Upper lobe of right lung (tissue), 1 donor: ENCODE measurements at places on chromosomes 3 and 15.
A peak's percentile ranks its signal among the peaks of the same experiment; 100 is the strongest.

DNA sequence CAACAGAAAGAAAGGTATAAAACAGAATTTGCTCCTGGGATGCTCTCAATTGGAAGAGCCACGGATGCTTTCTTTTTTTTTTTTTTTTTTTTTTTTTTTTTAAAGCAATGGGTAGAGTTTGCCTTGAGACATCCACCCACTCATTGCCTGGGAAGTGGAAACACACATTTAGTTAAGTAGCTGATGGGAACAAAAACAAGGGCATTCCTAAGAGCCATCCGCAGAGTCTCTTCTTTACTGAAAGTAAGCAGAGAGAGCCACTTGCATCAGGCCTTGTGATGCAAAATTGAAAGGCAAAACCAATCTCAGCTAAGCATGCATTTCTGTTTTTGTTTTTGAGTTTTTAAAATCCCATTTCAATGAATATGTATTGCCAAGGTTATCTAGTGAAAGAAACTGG is 787.9 kb upstream of the LMCD1 start:
- no peak overlapping the region for H3K4me3 ChIP-seq

DNA sequence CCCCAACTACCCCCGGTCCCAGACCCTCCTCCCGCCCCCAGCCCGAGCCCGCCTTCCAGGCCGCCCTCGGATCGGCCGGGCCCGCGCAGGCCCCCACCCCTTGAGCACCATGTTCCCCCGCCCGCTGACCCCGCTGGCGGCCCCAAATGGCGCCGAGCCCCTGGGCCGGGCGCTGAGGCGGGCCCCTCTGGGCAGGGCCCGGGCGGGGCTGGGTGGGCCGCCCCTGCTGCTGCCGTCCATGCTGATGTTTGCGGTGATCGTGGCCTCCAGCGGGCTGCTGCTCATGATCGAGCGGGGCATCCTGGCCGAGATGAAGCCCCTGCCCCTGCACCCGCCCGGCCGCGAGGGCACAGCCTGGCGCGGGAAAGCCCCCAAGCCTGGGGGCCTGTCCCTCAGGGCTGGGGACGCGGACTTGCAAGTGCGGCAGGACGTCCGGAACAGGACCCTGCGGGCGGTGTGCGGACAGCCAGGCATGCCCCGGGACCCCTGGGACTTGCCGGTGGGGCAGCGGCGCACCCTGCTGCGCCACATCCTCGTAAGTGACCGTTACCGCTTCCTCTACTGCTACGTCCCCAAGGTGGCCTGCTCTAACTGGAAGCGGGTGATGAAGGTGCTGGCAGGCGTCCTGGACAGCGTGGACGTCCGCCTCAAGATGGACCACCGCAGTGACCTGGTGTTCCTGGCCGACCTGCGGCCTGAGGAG is 472 bp downstream of the CHST14 start:
- peaks cover 10% of the 10 kb centered on the region for H3K4me1 ChIP-seq
- H3K4me3 ChIP-seq = peak overlapping the region; percentile 86
- DNase-seq = peak; percentile 70
- H3K27me3 ChIP-seq = no peaks in the 10 kb centered on the region
- H3K36me3 ChIP-seq = peaks cover 3% of the 10 kb centered on the region

DNA sequence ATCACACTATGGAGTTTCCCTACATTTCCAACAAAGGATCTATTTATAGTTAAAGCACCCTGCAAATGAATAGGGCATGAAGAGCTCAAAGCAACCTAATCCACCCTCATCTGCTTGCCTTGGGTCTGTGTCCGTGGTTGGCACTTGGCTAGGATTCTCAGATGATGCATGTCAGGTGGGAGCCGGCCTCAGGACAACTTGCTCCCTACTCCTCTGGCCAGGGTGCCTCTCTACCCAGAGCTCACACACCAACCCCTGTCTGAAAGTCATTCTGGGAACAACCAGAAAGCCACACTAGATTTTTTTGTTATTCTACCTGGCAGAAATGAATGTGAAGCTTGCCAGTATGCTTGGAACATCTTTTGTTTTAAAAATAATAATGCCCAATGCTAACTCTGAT is 13.2 kb downstream of the ARHGEF3 start:
- no peak for DNase-seq
- no peaks in the 10 kb centered on the region for H3K27me3 ChIP-seq
- H3K27ac ChIP-seq = peak overlapping the region; percentile 68
- H3K36me3 ChIP-seq = no peaks in the 10 kb centered on the region
- H3K4me3 ChIP-seq = no peak overlapping the region
- peaks cover 90% of the 10 kb centered on the region for H3K4me1 ChIP-seq

- no peak overlapping the region for H3K27ac ChIP-seq
- no peak for DNase-seq
- H3K4me3 ChIP-seq = no peak overlapping the region
- no peaks in the 10 kb centered on the region for H3K36me3 ChIP-seq
- no peaks in the 10 kb centered on the region for H3K4me1 ChIP-seq
- no peaks in the 10 kb centered on the region for H3K27me3 ChIP-seq
Measured at GRCh38 chr15:57540736-57541135, 51.0 kb upstream of the MYZAP start.

- no peak for DNase-seq
- H3K4me3 ChIP-seq = no peak overlapping the region
- H3K27ac ChIP-seq = no peak overlapping the region
- H3K36me3 ChIP-seq = peaks cover 30% of the 10 kb centered on the region
- H3K27me3 ChIP-seq = no peaks in the 10 kb centered on the region
Measured at GRCh38 chr15:29773816-29774215, 48.5 kb downstream of the TJP1 start.

- no peak overlapping the region for H3K4me3 ChIP-seq
- no peak overlapping the region for H3K27ac ChIP-seq
- H3K4me1 ChIP-seq = peaks cover 34% of the 10 kb centered on the region
- H3K27me3 ChIP-seq = no peaks in the 10 kb centered on the region
Measured at GRCh38 chr3:48013288-48013980, 2.8 kb downstream of the MAP4 start.

DNA sequence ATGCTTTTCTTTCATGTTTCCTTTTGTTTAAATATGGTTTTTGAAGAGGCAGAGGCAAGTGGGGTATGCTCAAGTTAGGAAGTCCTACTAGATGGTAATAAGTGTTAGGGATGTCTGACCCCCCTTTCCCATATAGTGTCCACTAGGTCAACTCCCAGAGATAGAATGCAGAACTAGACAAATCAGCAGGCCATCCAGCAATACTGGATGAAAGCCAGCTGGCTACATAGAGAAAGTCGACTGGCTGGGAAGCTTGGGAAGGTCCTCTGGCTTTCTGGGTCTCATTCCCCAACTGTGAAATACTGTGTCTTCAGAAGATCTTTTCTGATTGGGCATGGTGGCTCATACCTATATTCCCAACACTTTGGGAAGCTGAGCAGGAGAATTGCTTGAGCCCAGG is 113.8 kb downstream of the SNRK start:
- H3K27me3 ChIP-seq = no peaks in the 10 kb centered on the region
- H3K4me3 ChIP-seq = no peak overlapping the region
- H3K27ac ChIP-seq = no peak overlapping the region

GRCh38 chr3:65448120-65448519 is 590.6 kb downstream of the MAGI1 start:
- no peak overlapping the region for H3K27ac ChIP-seq
- DNase-seq = no peak
- no peaks in the 10 kb centered on the region for H3K4me1 ChIP-seq
- no peaks in the 10 kb centered on the region for H3K27me3 ChIP-seq

DNA sequence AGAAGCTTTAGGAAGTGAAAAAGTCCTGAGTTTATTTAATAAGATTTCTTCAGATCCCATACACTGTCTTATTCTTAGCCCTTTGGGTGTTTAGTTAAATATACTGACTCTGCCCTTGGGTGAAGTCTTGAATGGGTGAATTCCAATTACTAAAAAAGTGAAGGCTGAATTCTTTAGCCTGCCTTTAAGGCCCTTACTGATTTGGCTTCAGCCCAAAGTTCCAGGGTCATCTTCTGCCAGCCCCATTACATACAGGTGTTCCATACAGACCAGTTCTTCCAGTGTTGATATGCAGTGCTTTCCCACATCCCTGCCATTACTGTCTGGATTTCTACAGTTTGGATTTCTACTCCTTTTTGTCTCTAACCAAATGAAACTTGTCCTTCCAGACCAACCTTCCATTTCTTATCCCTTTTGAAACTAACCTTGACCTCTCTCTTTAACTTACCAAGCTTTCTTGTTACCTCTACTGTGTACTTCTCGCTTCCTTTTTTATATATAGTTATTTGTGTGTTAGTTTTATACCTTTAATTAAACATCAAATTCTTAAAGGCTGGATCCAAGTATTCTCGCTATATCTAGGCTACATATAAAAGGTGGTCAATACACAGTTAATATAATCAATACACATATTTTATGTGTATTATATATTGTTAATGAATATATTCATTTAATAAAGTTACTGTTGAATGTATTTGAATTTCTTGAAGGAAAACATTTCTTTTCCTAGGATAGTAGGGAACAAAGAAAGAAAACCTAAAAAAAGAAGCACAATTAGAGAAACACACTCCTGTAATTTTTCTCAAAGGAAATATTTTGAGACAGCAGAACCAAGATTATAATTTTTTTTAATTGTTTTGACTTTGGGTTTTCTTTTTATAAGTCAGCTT is 15.0 kb downstream of the MBNL1 start:
- peaks cover 69% of the 10 kb centered on the region for H3K4me1 ChIP-seq
- no peak overlapping the region for H3K27ac ChIP-seq
- DNase-seq = no peak
- no peaks in the 10 kb centered on the region for H3K36me3 ChIP-seq
- H3K27me3 ChIP-seq = no peaks in the 10 kb centered on the region
- no peak overlapping the region for H3K4me3 ChIP-seq

GRCh38 chr3:126527006-126527405 is 3.1 kb downstream of the CHST13 start:
- H3K4me3 ChIP-seq = no peak overlapping the region
- H3K27ac ChIP-seq = no peak overlapping the region

DNA sequence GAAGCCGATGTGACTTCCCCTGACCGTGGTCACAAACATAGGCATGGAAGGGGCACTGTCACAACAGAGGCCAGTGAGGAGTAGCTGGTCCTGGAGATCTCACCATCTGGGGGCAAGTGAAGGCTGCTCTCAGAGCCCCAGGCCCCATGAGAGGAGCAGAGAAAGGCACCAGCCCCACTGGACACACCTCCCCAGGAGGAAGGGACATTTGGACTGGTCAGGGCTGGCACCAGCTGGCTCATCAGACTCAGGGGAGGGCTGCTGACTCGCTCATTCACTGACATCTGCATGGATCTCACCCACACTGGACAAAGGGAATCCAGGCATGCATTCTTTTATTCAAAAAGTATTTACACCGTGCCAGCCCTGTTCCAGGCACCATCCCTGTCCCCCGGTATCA is 26.8 kb downstream of the ESYT3 start:
- no peaks in the 10 kb centered on the region for H3K36me3 ChIP-seq
- no peaks in the 10 kb centered on the region for H3K27me3 ChIP-seq
- no peak overlapping the region for H3K27ac ChIP-seq
- peak; percentile 57 for DNase-seq
- no peak overlapping the region for H3K4me3 ChIP-seq
- no peaks in the 10 kb centered on the region for H3K4me1 ChIP-seq

- DNase-seq = no peak
- no peak overlapping the region for H3K4me3 ChIP-seq
- no peak overlapping the region for H3K27ac ChIP-seq
- H3K4me1 ChIP-seq = no peaks in the 10 kb centered on the region
- no peaks in the 10 kb centered on the region for H3K36me3 ChIP-seq
Measured at GRCh38 chr15:101578443-101578894, 73.7 kb downstream of the TM2D3 start.

DNA sequence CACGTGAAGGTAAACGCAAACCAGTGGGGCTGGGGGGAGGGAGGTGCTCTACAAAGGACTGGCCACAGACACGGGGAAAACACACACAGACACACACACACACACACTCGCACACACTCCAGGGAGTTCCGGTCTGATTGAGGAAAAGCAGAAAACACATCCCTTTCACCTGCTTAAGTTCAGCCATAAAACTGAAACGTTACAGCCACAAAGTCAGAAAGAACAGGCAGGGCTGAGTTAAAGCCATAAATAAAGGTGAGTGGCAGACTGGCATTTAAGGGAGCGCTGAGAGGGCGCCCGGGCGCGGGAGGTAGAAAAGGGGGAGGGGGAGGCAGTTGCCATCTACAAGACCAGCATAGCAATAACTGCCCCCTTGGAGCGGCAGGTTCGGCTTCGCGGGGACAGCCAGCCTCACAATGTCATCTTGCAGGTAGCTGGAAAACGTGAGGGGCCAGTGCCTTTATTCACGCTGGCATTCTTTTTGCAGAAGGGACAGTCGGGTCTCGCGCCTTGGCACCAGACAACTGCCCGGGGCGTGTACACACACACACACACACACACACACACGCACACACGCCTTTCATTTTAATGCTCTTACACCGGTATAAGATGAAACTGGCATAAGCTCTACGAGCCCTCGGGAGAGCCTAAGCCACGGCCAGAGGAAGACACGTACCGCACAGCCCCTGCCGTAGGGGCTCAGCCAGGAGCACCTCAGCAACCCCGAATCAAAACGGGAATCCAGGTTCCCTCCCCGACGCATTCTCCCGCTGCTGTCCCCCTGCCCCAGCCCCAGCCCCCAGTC is 866 bp downstream of the TNIK start:
- H3K27me3 ChIP-seq = no peaks in the 10 kb centered on the region
- peak; percentile 76 for DNase-seq
- H3K36me3 ChIP-seq = no peaks in the 10 kb centered on the region
- peaks cover 14% of the 10 kb centered on the region for H3K4me1 ChIP-seq

- no peak overlapping the region for H3K4me3 ChIP-seq
- H3K4me1 ChIP-seq = peaks cover 20% of the 10 kb centered on the region
- no peaks in the 10 kb centered on the region for H3K27me3 ChIP-seq
- no peak for DNase-seq
- H3K27ac ChIP-seq = no peak overlapping the region
Measured at GRCh38 chr15:66885281-66885915, 180.0 kb upstream of the SMAD3 start.

GRCh38 chr3:142912402-142913172 is 23.7 kb upstream of the PCOLCE2 start:
- no peak overlapping the region for H3K4me3 ChIP-seq
- DNase-seq = no peak
- H3K27me3 ChIP-seq = no peaks in the 10 kb centered on the region
- H3K27ac ChIP-seq = no peak overlapping the region
- no peaks in the 10 kb centered on the region for H3K4me1 ChIP-seq
